ENCODE measurements at places on chromosomes 6 and 20.
A peak's percentile ranks its signal among the peaks of the same experiment; 100 is the strongest.

DNA sequence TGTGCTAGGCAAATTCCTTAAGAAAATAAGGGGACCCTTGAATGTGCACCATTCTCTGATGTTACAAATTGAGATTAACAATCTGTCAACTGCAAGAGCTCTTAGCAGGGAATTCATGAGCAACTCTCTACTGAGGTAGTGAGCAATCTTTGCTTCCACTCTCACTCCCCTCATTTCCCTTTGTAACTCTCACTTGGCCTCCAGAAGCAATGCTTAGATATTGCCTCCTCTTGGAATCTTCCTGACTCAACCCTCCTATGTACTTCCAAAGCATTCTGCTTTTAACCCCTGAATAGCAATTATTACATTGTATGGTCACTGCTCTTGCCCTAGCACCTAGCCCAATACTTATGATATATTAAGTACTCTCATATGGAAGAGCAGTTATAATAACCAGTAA is 16.5 kb downstream of the XPO5 start:
- DNase-seq, result no peak

DNA sequence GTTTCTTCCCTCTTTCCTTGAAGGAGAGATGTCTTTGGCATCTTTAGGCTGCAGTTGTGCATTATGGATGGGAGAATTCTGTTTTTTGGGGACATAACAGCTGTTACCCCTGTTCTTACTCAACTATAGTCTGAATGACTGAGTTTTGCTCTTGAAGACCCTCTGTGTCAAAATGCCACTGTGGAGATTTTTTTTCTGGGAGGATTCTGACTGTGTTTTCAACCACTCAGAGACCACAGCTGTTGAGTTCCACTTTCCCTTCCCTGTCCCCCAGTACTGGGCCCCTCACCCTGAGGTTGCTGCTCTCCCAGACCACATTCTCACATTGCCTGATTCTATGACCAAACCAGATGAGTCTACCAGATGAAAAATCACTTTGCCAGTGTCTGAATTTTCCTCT is 48.1 kb downstream of the NKX2-2 start:
- DNase-seq, result no peak

GRCh38 chr6:137859025-137859424 is 8.0 kb upstream of the TNFAIP3 start:
- DNase-seq, result no peak

DNA sequence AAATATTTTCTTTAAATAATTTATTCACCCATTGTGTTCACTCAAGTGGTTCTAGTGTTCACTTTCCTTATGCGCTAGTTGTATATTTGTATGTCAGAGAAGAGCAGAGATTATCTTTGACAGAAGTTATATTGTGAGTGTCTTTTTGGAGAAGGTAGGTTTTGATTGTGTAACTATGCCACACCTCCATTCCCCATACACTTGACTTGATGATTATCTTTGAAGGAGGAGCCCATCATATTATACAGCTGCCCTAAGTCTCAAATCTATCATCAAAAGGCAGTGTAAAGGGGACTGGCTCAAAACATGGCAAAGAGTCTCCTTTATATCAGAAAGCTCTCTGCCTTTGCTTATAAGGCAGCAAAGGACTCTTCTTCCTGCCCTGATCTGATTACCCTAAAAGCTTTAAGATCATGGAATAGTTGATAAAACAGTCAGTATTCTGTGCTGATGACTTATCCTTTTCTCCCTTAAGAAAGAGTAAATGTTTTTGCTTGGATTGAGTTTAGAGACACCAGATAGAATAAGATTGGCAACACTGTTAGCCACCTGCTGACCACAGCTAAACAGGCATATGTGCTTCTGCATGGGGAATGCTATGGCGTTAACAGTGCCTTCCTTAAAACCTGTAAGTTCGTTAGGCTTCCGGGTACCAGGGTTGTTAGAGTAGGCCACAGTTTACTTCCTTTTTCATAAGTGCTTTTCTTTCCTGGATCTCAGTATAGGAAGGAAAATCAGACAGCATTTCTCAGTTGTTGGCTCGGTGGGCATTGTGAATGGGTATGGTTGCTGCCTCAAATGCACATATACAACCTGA is 22.6 kb downstream of the TOP1 start:
- DNase-seq, result no peak

GRCh38 chr20:49742948-49743347 is 29.3 kb upstream of the B4GALT5 start:
- DNase-seq, result no peak

- no peak for DNase-seq
These were observed 5.7 kb upstream of the TENT5A start for GRCh38 chr6:81758221-81758620.

GRCh38 chr6:4369616-4370015 is 234.2 kb upstream of the ECI2 start:
- no peak for DNase-seq

DNA sequence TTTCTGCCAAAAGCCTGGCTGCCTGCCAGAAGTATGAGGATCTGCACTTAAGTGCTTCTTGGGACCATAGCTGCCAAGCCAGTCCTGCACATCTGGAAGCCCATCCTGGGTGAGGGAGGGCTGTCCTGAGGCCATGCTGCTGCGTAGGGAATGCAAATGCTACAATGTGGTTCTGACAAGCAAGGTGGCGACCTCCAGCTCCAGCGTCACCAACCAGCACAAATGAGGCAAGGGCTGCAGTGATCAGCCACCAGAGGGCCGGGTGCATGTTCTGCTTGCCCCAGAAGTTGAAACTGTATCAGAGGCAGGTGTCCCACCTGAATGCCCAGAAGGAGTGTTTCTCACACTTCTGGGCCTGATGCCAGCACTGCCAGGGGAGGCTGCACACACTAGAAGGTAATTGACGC is 99.1 kb upstream of the KCNQ5 start:
- DNase-seq, result no peak

DNA sequence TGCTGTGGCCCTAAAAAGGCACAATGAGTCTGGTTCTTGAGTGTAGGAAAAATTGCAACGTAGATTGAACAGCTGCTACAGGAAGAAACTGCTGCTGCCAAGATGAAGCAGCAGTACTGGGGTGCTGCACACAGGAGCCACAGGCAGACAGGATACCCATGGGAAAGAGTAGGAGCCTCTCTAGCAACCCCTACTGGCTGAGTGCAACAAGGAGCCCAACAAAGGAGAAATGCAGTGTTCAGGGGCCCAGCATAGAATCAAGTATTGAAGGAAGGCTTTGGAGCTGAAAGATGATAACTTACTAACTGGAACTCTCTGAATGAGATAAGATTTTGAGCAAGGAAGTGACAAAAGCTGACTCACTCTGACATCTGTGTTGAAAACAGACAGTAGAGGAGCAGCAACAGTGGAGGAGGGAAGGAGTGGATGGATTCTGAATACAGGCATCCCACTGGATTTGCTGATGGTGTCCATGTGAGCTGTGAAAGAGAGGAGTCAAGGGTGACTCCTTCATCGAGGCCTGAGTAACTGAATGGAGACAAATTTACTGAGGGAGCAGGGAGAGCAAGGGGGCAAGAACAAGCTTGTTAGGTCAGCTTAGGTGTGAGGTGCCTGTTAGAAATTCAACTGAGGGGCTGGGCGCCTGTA is 534.7 kb upstream of the JARID2 start:
- DNase-seq, result peak; percentile 20

DNA sequence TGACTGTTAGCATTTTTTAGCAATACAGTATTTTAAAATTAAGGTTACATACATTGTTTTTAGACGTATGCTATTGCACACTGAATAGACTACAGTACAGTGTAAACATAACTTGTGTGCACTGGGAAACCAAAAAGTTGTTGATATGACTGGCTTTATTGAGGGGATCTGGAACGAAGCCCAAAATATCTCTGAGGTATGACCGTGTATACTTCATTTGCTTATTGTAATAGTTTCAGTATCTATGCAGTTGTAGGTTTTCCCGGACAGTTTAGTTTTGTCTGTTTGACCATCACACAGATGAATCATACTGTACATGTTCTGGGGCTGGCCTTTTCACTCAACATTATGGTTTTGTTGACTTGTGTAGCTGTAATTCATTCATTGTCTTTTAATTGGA is 6.9 kb upstream of the ZBTB12 start:
- DNase-seq, result no peak

- DNase-seq, result no peak
These were observed 78.0 kb upstream of the ELOVL5 start for GRCh38 chr6:53426667-53427270.

DNA sequence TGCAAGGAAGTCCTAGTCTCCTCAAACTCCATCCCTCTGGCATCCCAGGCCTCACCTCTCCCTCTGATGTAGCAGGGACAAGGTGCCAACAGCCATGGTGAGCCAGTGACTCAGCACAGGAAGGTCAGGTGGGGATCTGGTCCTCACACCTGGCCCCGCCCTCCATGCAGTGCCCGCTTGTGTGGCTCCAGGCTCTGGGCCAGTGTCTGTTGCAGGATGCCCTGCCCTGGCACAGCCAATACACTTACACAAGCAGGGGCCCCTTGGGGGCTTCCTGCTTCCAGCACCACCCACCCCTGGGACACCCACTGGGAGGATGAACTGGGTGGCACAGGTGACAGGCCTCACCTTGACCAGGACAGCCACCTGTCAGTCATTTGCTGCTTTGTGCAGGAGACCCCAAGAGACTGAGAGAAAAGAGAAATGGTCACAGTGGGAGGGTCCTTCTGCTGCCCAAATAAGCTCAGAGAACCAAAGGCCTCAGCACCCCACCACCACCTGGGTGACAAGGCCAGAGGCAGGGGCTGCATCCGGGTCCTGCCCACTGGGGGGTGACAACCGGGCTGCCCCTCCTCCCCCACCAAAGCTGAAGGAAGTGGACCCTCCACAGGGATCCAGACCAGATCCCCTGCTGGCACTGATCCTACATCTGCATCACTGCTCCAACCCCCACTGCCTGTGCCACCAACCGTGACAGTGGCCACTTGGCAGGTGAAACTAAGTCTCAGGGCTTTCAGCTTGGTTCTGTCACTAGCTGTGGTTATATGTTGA is 658.8 kb upstream of the DEFB115 start:
- no peak for DNase-seq

DNA sequence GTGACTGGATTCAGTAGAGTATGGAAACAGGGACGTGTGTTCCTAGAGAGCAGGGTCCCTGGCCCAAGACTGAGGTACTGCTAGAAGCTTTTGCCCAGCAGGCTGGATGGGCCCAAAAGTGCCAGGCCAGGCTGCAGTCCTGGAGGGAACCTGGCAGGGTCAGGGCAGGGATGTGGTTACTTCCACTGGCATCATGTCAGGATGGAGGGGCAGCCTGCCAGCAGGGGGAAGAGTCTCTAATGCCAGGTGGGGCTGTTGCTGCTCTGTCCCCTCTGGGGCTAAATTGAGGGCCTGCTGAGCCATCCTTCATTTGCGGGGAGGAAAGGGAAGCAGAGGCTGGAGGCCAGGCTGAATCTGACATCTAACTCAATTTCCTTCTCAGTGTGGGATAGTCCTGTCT is 17.2 kb downstream of the ZDHHC14 start:
- DNase-seq, result no peak
